ENCODE measurements at places on chromosomes 16 and 17.

DNA sequence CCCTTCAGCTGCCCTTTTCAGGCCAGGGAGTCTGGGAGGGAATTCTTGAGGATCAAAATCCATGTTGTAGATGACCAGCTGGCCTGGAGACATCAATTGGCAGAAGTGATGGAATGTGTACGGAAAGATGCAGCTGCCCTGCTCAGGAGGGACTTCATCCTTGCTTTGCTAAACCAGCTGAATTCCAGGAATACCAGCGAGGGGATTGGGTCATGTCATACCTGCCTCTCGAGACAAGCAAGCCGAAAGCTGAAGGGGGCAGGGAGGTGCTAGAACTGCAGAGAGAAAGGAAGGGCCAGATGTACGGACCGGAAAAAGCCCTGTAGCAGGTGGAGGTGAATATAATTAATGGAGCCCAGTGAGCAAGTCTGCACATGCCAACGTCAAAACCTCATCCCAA, 25.6 kb upstream of the NTN1 start:
- no peak for DNase-seq

DNA sequence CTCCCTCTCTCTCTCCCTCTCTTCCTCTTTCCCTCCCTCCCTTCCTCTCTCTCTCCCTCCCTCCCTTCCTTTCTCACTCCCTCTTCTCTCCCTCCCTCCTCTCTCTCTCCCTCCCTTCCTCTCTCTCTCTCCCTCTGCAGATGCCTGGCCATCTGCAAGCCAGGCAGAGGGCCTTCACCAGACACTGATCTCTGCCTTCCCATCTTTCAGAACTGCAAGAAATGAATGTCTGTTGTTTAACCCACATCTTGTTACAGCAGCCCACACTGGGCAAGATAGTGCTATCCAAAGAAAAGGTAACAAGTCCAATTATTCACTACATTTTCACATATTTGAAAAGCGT, 26.2 kb upstream of the CDRT4 start:
- DNase-seq = no peak

- DNase-seq = no peak
These were observed 2.3 kb downstream of the CLUH start for GRCh38 chr17:2709183-2709661.

DNA sequence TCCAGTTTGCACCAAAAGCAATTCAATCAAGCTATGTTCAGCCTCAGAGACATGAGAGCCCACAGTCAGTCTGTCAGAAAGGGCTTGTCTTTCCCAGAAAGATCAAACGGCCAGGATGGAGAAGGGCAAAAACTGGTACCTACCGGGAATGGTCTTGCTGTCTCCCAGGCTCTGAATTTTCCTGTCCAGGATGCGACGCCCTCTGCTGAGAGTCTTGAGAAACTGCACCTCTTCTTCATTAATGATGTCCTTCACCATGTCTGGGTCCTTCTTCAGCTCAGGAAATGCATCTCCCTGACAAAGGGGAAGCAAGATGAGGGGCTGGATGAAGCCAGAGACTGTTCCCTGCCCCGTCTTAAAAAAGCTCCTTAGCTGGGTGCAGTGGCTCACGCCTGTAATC, 15.8 kb upstream of the EXOSC6 start:
- DNase-seq = peak; percentile 32
